Stimulated activated CD8-positive, alpha-beta memory T cell treated with anti-CD3 and anti-CD28 coated beads, Interleukin-7, amount 100 ng/mL, for 24 hours (primary cell): ENCODE measurements at places on chromosomes 1 and 21.

DNA sequence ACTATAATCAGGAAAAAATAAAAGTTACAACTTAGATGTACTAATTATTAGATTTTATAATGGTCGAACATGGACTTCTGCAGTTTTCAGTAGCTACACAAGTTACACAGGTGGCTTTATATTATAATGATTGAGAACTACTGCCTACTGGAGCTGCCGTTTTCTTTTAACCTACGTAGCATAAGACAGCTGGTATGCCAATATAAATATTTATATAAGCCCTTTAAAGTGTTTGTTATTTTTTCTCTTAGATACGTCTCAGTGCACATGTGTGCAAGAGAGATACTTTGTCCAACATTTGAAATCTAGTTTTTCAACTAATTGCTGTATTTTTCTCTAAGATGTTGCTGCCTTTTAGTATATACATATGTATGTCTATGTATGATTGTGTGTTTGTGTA is 42.4 kb downstream of the PDC start:
- no peak for DNase-seq

GRCh38 chr1:165629151-165629550 is 1.9 kb upstream of the MGST3 start:
- DNase-seq: no peak

DNA sequence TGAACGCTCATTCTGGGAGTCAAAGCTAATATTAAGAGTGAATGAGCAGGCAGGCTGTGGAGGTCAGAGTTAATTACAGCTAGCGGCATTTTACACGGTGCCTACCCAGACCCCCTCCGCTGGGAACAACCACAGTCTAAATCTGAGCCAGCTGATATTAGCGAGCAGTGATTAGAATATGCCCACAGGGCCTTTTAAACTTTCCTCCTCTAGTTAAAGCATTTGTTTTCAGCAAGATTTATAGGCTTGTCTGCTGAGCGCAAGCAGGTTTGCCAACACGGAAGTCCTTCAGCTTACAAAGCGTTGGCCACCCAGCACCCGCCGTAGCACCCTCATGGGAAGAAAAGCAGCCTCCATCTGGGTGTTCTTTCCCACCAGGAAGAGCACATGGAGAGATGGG is 72.1 kb downstream of the LMX1A start:
- DNase-seq: no peak

- DNase-seq: no peak
Measured at GRCh38 chr21:22224261-22224660, 1226.1 kb downstream of the NCAM2 start.

- no peak for DNase-seq
Measured at GRCh38 chr1:4396551-4396950, 257.9 kb upstream of the AJAP1 start.

- DNase-seq: no peak
Measured at GRCh38 chr1:100107696-100108095, 25.0 kb downstream of the SASS6 start.

DNA sequence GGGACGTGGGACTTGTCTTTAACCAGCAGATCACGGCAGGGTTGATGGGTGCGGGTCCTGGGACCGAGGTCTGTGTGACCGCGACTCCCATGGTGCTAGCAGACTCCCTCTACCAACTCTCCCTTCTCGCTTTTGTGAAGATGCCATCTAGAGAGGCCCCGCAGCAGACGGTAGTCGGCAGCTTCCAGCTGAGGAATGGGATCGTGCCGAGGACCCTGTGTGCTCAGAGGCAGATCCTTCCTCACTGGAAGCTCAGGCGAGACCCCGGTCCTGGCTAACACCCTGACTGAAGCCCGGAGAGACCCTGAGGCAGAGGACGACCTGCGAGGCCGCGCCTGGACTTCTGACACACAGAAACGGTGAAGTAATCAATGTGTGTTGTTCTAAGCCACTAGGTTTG is 12.5 kb upstream of the SPATC1L start:
- DNase-seq: no peak

- no peak for DNase-seq
Measured at GRCh38 chr1:237938553-237938952, 47.8 kb upstream of the ZP4 start.

DNA sequence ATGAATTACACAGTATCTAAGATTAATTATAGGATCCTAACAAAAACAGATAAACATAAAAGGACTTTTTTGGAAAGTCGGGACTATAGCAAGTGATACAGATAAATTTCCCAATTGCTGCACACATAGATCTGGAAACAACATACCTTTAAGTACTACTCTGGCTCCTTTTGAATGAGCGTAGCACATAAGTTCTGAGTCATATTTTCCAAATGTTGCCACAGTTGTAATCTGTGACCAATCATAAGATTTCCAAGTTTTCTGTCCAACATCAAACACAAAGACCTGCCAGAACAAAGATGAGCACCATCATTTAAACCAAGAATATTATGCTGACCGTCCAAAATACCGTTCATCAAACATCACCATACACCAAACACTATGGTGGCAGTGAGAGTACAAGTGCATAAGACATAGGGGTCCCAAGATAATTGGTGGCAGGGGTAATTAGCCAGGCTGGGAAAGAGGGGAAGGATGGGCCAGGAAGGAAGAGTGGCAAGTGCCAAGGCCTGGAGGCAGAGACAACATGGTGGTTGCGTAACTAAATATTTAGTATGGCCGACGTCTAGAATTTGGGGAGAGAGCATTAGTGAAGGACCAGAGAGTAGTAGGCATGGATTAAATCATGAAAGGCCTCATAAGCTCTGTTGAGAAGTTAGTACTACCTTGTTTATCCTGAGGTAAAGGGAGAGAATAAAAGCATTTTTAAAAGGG is 3.6 kb downstream of the CTBS start:
- no peak for DNase-seq

DNA sequence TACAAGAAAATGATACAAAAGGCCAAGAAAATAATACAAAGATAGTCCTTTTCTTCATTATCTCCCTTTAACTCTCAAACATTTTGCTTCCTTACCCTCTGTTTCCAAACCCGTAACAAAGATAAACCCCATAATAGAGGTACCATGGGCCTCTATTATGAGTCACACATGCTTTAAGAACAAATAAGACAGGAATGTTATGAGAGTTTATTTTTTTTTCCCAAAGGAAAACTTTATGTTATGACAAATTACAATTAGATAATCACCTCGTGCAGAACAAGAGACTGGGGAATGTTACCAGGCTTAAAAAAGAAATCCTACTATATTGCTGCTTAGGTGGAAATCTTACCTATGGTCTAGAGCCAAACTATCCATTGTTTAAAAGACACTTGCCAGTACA is 272.0 kb downstream of the BRINP3 start:
- no peak for DNase-seq

DNA sequence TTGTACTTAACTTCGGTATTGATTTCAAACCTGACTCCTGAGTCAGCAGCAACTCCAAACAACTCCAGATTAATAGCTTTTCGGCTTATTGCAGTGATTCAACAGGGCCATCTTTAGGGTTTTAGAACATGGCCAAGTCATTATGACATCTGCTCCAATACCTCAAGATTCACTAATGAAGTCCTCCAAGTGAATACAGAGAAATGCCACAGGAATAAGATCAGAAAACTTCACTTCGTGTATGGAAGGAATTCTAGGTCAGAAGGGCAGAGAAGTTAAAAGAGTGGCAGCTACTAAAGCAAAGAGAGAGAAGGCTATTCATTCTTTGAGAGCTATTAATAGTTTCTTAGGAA is 7.6 kb upstream of the C1orf116 start:
- DNase-seq: no peak

- DNase-seq: no peak
Measured at GRCh38 chr21:37970548-37970947, 54.3 kb upstream of the KCNJ6 start.

DNA sequence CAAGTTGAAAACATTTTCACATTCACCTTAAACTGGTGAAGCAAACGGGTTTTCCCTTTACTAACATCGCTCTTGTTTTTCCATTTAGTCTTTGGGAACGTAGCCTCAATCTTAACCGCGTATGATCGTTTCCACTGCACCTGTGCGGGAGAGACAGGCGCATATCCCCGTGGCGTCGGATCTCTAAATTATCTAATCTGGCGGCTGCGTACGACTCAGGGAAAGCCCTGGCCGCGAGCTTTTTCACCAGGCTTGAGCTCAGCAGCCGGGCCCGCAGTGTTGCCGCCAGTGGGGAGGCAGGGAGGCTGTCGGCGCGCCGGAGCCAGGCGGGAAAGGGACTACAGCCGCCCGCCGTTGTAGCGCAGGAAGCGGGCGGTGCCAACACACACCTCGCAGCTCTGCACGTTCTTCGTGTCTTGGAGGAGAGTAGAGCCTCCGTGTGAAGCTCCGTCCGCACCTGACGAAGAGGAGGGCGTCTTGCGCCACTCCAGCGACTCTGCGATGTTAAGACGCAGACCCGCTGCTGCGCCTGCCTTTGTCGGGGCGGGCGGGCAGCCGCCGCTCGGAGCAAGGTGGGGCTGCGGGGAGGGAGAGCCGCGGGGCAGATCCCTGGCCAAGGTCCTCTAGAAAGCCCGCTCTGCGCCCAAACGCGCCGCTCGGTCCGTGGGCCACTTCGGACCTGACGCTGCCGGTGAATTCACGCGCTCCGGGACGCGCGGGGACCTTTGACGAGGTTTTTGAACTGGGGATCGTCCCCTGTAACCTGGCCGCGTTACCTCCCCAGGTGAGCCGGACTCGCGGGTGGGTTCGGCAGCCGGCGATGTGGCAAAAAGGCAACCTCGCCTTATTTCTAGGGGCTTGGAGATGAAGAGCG is 18.5 kb upstream of the TBX15 start:
- no peak for DNase-seq

GRCh38 chr1:217614200-217614712 is 16.6 kb downstream of the GPATCH2 start:
- no peak for DNase-seq

DNA sequence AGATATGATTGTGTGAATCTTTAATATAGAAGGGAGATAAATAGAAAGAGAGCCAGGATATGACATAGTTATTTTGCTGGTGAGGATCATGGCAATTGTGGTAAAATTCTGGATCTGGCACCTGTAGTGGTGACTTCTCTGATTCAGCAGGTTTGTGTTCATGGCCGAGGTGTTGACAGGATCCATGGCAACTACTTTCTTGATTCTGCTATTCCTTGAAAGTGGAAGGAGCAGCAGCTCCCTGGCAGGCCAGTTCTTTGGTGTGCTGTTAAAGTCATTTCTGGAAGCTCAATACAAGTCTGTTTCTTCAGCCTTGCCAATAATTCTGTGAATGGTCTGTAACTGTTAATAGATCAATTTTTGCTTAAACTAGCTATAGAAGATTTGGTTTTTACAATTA is 33.4 kb downstream of the RGS4 start:
- no peak for DNase-seq

- peak; percentile 23 for DNase-seq
Measured at GRCh38 chr1:42035205-42035829, 116.6 kb upstream of the HIVEP3 start.

GRCh38 chr1:223208164-223209076 is 65.4 kb upstream of the TLR5 start:
- DNase-seq: no peak

- no peak for DNase-seq
Measured at GRCh38 chr1:1365875-1366698, 7.7 kb upstream of the MXRA8 start.

- no peak for DNase-seq
Measured at GRCh38 chr1:6913086-6913485, 127.8 kb downstream of the CAMTA1 start.

- DNase-seq: no peak
Measured at GRCh38 chr1:243710467-243710866, 139.6 kb downstream of the AKT3 start.

- DNase-seq: no peak
Measured at GRCh38 chr21:35652872-35653271, 407.5 kb downstream of the SETD4 start.

DNA sequence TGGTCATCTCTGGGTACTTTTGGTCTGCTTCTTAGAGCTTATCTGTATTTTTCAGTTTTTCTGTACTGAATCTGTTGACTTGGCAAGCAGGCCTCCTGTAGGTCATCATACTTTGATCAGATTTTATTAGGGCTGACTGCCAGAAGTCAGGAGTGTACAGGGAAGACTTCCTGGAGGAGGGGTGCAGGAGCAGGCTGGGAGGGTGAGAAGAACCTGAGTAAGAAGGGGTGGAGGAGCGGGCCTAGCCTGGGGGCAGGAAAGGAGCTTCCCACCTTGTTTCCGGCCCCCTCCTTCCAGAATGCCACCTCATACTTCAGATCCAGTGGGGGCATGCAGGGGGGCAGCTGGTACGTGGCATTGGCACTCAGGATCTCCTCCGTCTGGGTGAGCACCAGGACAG is 18.3 kb upstream of the IL22RA1 start:
- no peak for DNase-seq

GRCh38 chr21:45164124-45164511 is 89.7 kb downstream of the ADARB1 start:
- DNase-seq: no peak

DNA sequence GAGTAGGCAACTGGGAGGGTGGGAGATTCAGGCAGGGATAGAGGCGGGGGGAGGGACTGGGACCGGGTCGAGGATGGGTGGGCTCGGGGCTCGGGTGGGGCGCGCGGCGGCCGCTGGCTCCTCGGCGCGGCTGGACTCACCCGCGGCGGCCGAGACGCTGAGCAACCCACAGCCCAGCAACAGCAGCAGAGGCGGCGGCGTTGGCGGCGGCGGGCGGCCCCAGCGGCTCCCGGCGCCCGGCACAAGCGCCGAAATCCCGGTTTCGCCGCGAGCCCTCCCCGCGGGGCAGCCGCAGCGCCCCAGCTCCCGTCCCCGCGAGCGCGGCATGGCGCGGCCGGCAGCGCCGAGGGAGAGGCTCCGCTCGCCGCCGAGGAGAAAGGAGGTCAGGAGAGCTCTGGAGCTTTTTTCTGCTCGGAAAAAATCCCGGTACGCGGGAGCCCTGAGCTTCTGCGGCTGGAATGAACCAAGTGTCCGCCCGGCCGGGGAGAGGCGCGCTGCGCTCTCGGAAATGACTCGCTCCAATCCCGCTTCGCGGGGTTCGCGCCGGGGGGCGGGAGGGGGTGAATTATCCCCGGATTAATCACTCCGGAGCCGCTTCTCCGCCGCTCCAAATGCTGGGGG is at the start of gene CSMD2:
CSMD2 (minus strand) TSS at position 460 of the 621 bp plus-strand sequence; CDS start at position 327, 133 bp downstream.
- DNase-seq: no peak

DNA sequence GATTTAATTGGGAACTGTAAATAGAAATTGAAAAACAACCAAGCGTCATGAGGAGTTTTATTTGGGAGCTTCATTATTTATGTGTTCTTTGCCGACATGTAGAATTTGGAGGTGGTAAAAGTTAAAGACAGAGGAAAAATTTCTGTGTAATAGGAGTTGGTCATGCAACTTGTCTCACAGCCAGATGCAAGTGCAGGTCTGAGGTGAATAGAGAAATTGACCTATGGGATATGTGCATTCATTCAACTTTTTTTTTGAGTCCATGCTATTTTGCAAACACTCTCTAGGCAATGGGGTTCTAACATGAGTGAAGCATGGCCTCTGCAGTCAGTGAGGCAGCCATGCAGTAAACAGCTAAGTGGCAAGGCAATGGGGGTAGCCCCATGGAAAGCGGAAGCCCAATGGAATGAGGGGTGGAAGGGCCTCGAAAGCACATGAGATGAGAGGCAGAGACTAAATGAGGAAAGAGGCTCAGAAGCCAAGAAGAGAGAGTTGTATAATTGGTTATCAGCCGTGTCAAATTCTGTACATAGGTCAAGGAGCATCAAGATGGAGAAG is 56.4 kb upstream of the NRIP1 start:
- no peak for DNase-seq
